Activated B cell treated with CpG ODN at 0.5 μM for 24 hours (primary cell): ENCODE measurements at places on chromosomes 11 and 22.

DNA sequence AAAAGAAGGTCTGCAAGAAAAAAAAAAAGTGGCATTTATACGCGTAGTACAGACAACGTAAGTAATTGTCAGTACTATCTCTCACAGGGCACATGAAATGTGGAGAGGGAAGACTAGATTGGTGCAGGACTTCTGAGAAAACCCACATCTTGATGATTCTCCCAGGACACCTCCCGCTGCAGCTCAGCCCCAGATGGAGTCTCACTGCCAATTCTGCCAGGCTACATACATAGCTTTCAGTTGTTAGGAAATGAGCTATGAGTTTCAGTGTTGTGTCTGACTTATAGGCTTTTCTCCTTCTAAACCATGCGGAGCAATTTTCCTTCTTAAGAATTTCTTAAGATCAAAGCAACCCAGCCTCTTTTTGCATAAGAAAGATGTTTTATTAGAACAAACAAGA, 9.6 kb downstream of the OR5A2 start:
- DNase-seq = no peak

DNA sequence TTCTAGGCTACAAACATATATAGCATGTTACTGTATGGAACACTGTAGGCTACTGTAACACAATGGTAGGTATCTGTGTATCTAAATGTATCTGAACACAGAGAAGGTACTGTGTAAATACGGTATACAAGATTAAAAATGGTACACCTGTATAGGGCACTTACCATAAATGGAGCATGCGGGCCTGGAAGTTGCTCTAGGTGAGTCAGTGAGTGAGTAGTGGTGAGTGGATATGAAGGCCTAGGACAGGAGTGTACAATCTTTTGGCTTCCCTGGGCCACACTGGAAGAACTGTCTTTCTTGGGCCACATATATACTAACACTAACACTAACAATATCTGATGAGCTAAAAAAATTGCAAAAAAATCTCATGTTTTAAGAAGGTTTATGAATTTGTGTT, 21.4 kb downstream of the RNF141 start:
- no peak for DNase-seq

GRCh38 chr11:111253131-111253530, 7.6 kb downstream of the POU2AF2 start:
- DNase-seq = no peak

DNA sequence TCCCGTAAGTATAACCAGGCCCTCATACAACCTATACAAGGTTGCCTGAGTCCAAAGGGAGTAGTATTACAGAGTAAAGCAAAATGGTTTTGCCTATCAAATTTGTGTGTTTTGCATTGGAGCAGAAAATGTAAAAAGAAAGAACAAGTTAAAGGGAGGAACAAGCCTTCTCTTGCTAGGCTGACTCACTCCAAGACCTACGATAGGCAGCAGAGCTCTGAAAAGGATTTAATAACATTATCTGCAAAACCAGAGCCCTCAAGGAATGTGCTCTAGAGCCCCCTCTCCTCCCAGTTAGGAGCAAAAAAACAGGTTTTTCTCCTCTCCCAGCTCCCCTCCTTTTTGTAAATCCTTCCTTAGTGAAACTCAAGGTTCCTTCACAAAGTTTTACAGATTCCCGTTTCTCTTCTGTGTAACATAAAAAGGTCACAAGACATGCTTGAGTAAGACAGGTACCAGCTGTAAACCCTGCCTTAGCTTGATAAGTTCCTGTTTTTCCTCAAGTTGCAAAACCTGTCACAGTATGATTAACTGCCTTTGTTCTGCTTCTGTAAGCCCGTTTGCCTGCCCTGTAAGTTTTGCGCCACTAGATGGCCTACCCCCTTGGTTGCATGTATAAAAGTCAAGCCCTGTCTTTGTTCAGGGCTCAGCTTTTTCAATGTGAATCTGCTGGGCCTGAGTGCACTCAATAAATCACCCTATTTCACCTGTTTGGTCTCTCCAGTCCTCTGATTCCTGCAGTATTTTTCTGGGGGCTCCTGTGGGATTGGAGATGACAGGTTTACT, 498.2 kb downstream of the KCNA4 start:
- DNase-seq = no peak

DNA sequence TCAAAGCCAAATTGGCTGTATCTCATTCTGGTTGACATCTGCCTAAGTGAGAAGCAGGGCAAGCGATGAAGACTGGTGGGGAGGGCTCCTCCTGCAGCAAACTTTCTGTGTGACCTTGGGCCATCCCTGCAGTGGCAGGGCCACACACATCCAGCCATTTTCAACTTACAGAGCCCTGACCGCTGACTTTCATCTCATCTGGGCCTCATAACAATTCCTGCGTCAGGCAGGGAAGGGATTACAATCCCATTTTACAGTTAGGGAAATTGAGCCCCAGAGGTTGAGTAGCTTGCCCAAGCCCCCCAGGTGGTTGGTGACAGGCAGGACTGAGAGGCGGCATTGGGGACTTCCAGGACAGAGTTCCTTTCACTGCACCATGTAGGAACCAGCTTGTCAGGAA, 21.9 kb downstream of the TPBGL start:
- no peak for DNase-seq
